ENCODE measurements at places on chromosomes 12 and 14.

DNA sequence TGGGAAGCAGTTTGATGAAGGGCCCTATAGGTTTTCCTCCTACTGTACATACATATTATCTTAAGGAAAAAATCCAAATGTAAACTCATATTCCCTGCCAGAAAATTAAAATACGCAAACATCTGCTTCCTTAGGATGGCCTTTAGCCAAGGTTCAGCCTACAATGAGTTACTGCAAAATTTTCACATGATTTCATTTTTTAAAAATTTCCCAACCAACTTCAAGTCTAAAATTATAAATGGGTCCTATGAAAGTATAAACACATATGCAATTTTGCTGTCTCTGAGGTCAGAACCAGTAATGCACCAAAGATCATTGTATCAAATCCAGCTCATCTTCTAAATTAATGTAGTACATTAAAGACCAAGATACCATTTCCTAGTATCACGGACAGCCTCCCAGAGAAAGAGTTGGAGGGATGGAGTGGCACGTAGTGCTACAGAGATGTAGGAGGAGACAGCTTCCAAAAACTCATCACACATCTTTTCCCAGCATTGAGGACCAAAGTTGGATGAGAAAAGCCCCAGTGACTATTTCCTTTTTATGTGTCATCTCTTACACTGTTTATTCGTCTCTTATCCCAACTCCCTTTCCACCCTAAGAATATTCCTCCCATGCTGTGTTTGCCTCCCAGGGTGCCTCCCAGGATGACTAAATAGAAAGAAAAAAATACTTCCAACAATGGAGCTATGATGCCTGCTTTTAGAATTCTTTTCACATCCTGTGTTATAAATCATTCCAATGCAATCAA, 92.3 kb upstream of the SLCO1C1 start:
- no peak for DNase-seq

DNA sequence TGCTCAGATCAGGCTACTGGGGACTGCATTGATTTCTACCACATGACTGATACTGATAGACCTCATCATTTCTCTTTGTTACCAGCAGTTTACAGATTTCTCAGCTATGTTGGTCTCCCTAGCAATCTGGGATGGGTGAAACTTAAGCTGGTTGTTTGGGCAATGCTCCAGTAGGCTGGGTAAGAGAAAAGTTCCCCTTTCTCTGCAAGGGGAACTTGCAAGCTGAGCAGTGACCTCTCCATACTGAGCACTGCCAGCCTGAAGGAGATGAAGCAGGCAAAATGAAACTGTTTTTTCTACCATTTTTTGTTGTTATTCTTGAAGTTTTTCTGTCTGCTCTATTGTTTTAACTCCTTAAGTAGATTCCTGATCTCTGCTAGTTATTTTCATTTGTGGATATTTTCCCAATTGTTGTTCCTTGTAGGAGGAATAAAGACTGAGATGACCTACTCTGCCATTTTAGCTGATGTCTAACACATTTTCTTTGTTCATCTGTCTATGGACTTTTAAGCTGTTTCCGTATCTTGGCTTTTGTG, 1.3 kb upstream of the OR4M1 start:
- no peak for DNase-seq

GRCh38 chr12:121476477-121476876, 76.6 kb downstream of the RNF34 start:
- no peak for DNase-seq

GRCh38 chr12:1616233-1617066, 12.6 kb upstream of the WNT5B start:
- DNase-seq, result no peak

DNA sequence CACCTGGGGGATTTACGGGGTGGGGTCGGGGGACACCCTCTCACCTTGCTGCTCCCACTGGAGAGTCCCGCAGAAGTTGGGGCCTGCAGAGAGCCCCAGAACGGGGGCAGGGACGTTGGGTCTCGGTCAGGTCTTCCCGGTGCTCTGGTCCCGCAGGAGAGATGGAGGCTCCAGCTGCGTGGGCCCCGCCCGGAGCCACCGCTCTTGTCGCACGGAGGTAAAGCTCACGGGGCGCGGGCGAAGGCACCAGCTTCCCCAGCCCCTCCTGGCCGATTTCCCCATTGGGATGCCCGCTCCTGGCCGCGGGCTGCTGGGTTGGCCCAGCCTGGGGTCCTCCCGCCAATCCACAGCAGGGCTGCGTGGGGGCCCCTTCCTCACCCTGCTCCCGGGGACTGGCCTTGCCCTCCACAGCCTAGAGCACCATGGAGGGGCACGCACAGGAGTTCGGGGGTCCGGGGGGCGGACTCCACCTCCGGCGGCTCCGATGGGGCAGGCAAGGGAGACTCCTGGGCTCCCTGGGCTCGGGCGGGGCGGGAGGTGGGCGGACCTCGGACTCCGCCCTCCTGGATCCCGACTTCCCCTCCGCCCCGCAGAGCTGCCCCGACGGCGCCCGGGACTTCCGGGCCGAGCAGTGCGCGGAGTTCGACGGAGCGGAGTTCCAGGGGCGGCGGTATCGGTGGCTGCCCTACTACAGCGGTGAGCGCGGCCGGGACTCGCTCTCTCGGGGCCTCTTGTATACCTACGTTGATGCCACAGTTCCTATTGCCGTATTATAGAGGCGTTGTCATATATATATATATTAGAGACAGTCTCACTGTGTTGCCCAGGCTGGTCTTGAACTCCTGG, 8.4 kb downstream of the PAPLN start:
- no peak for DNase-seq

DNA sequence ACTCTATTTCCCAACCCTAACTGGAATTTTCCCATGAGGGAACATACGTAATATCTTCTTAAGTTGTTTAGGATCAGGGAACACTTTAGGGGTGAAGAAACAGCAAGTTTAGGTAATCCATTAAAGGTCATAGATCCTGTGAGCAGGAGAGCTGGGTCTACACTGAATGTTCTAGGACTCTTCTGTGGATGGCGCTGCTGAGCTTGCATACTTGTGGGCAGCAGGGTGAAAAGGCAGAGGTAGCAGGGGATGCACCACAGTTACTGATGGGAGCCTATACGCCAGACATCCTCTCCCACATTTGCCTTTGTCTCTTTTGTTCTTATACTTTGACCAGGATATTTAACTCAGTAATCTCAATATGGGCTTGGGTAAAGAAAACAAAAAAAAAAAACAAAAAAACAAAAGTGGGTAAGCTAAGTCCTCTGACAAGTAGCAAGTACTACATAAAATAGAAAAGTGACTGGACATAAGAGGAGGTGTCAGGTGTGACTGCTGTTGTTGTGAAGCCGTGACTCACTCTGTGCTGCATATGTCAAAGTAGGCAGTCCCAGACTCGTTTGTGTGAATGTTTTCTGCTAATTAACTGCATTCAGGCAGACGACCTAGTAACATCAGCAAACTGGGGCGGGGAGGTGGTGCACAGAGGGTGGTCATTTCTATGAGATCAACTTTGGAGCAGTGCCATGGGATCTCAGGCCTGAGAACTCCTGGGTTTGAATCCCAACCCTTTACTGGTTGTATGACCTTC, 31.6 kb downstream of the NEUROD4 start:
- DNase-seq, result no peak

GRCh38 chr12:131555197-131555846, 155.6 kb upstream of the SFSWAP start:
- DNase-seq, result no peak

DNA sequence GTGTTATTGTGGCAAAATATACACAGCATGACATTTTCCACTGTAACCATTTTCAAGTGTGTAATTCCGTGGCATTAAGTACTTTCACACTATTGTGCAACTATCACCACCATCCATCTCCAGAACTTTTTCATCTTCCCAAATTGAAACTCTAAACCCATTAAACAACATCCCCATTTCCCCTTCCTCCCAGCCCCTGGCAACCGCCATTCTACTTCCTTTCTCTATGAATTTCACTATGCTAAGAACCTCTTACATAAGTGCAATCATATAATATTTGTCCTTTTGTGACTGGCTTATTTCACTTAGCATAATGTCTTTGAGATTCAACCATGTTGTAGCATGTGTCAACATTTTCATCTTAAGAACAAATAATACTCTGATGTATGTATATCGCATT, 67.8 kb upstream of the PYGL start:
- no peak for DNase-seq

GRCh38 chr12:113105606-113106271, 29.8 kb downstream of the RASAL1 start:
- no peak for DNase-seq

GRCh38 chr12:44433659-44434058, 442.5 kb downstream of the NELL2 start:
- DNase-seq, result no peak

GRCh38 chr14:78974691-78975090, 804.5 kb downstream of the NRXN3 start:
- DNase-seq, result no peak

- DNase-seq, result no peak
Observed at GRCh38 chr14:95370076-95370475, 50.4 kb upstream of the CLMN start.

- DNase-seq, result no peak
Observed at GRCh38 chr14:91405241-91405721, 12.3 kb downstream of the CCDC88C start.

GRCh38 chr14:70943838-70944237, 36.6 kb downstream of the PCNX1 start:
- DNase-seq, result no peak

DNA sequence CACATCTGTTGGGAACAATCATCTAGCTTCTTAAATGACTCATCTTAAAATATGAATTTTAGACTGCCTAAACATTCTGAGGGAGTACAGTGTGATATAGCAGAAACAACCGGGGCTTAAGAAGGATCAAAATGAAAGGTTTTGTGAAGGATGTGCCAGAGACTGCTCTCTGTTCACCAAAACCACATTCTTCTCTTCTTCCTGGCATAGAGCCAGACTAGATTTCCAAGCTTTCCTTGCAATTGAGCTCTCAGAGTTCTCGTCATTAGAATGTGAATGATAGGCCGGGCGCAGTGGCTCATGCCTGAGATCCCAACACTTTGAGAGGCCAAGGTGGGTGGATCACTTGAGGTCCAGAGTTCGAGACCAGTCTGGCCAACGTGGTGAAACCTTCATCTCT, 94.5 kb downstream of the LRRIQ1 start:
- no peak for DNase-seq

DNA sequence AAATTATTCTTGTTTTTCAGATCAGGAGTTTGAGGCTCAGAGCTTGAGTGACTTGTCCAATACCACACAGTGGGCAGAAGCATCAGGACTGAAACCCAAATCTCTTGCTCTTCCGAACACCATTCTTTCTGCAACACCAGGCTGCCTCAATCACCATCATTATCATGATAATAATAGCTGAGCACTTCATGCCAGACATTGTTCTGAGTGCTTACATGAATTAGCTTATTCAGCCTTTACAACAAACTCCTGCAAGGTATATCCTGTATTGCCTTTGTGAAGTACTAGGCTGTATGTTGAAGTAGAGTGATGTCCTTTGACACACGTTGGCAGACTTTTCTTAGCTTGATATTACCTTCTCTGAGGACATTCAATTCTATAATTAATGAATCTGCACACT, 257.4 kb upstream of the ATP2B1 start:
- no peak for DNase-seq

- no peak for DNase-seq
Observed at GRCh38 chr14:60217713-60218112, 31.3 kb upstream of the PPM1A start.

GRCh38 chr12:3538466-3539030, 47.5 kb downstream of the PRMT8 start:
- DNase-seq, result no peak
